ENCODE measurements at places on chromosomes 7 and 10. TPM values are rescaled to one million over a fixed set of nuclear protein-coding genes. Genes with fewer than 3 reads are reported as not detected.

The HMX2 gene
- polyA plus RNA-seq = 2.0 TPM

The TMEM229A gene
- polyA plus RNA-seq = 0.21 TPM

The DNAH11 gene
- polyA plus RNA-seq = 1.7 TPM

The DKK1 gene
- 58.8 TPM for polyA plus RNA-seq

The POU6F2 gene
- polyA plus RNA-seq = 0.21 TPM

The OR6V1 gene
- not detected for polyA plus RNA-seq

GRCh38 chr7:88218429-88218745, 1.5 kb downstream of the SRI start:
- DNase-seq = no peak

- DNase-seq = no peak
Measured at GRCh38 chr7:98305951-98306535, 24.6 kb downstream of the BRI3 start.

- no peak for DNase-seq
Measured at GRCh38 chr10:64275774-64276173, 754.6 kb downstream of the REEP3 start.

DNA sequence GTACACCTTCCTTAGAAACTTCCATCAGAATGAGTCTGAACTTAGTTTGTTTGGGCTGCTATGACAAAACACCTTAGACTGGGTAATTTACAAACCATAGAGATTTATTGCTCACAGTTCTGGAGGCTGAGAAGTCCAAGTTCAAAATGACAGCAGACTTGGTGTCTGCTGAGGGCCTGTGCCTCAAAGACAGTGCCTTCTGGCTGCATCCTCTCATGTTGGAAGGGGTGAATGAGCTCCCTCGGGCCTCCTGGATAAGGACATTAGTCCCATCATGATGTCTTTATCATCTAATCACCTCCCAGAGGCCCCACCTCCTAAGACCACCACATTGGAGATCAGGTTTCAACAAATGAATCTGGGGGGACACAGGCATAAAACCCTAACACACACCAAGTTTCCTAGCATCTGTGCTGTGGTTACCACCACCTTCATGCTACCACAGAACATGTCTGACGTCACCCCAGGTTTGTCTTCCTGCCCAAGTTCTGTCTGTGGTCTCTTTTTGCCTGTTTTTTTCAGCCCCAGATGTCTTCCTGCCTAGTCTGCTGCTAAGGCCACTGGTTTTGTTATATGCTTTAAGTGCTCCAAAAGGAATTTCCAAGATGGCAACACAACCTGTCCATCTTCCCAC, 150.9 kb upstream of the COBL start:
- no peak for DNase-seq

- no peak for DNase-seq
Measured at GRCh38 chr10:24784061-24784460, 60.4 kb upstream of the ARHGAP21 start.

GRCh38 chr7:151503902-151504714, 15.6 kb downstream of the RHEB start:
- no peak for DNase-seq

GRCh38 chr7:98133181-98133580, 26.5 kb downstream of the LMTK2 start:
- no peak for DNase-seq

GRCh38 chr7:77403957-77404356, 12.2 kb downstream of the GSAP start:
- DNase-seq = no peak

- DNase-seq = no peak
Measured at GRCh38 chr10:70832852-70833528, 17.2 kb downstream of the SGPL1 start.

DNA sequence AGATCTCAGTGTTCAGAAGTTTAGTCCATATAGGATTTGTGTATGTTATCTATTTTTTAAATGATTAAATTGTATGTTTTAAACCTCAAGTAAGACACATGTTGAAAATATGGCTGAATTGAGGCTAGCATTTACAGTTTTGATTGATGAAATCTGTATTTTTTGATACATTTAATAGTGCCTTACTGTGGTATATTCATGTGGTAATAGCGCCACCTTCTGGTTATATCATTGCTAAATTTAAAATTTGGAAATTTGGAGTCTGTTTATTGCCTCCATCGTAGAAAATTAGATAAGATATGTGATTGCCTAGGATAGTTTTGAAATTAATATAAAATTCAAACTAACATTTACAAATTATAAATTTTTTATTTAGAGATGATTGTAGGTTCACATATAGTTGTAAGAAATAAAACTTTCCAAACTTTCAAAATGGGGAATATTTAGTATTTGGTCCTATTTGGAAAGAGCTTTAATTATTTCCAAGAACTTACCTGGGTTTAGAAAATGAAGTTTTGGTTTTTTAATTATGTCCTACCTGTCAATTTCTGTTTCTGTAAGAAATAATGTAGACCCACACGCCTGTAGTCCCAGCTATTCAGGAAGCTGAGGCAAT, 19.1 kb upstream of the ARMS2 start:
- DNase-seq = peak; percentile 16

All from right renal pelvis (tissue), 4 donors.